ENCODE measurements at places on chromosomes 5 and 9.

DNA sequence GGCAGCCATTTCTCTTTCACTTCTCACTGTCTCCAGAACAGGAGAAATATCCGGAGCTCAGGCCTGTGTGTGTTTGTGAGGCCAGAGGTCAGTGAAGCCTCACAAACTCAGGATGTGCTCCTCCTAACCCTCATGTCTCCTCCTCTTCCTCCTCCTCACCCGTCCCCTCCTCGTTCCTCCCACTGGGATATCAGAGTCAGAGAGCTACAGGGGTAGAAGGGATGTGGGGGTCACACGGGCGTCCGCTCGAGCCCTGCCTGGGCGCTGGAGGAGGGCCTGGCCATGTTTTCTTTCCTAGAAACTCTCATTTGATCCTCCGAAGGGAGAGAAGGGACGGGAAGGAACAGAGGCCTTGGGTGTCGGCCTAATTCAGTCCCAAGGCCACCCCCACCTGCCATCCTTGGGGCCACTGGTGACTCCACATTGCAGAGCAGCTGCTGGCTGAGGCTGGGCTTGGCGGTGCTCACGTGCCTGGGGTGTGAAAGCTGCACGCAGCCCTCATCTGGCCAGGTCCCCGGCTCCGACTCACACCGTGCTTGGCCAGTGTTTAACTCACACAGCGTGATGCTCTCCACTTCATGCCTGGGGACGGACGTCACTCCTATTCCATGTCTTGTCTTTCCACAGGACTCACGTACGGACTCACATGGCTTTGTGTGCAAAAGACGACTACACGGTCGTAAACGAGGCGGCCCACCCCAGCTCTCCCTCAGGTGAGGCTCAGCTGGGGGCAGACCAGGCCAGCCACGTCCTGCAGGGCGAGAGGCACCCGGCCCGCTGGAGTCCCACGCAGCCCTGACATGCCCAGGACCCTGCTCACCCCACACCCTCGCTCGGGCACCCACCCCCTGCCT, 22.6 kb upstream of the SLC6A19 start:
- DNase-seq, result no peak

DNA sequence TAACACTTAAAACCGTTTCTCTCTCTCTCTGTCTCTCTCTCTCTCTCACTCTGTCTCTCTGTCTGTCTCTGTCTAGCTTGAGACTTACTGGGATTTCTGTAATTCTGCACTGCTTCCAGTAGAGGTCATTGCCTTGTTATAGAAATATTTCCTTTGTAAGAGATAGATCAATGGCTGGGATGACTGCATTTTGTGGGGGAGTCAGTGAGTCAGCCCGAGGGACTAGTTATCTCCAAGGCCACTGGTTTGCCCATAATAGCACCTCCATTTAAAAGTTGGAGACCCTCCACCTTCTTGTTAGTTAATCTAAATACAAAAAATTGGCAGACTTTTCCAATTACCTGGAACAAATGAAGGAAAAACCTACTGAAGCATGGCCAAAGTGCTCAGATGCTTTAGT, 547.2 kb downstream of the LRRC70 start:
- DNase-seq, result no peak

DNA sequence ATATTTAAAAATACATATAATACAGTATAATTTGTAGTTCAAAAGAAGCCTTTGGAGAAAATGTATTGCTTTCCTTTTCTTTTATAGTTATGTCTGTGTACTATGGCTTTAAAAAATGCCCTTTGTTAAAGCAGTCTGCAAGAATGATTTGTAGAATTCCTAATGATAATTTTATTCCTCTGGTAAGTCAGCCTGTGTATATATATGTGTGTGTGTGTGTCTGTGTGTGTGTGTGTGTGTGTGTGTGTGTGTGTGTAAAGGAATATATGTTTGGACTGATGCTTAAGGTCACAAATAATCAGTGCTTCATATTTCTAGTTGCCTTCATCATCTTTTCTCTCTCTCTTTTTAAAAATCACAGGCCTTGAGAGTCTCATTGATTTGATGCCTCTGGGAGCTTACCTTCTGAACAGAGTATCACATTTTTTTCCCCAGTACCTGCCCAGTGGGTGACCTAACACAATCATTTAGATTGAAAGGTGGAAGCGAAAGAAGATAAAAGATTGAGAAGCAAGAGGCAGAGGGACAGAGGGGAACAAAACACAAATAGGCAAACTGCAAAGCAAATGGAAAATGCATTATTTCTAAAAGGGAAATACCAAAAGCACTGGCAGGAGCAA, 709.2 kb upstream of the DMAC1 start:
- DNase-seq, result no peak

- no peak for DNase-seq
These were observed 167.6 kb upstream of the OTULINL start for GRCh38 chr5:14414007-14414406.

DNA sequence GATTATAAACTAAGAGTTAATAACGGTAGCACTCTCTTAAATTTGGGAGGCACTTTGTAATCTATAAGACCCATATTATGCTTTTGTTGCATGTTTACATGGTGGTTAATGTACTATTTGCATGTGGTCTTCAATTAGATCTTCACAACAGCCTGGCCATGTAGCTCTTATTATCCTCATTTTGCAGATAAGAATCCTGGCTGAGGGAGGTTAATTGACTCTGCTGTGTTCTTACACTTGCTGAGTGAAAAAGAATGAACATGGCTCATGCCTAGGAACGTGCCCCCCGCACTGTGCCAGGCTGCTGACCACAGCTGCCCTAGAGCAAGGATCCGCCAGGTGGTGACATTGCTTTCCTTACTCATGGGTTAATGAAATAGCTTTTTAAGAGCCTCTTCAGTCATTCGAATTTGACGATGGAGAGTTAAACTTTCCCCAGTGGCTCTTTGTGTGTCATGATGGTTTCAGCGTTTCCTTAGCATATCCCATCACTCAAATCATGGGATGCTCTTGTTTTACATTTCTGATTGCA, 97.9 kb downstream of the CDH6 start:
- no peak for DNase-seq

DNA sequence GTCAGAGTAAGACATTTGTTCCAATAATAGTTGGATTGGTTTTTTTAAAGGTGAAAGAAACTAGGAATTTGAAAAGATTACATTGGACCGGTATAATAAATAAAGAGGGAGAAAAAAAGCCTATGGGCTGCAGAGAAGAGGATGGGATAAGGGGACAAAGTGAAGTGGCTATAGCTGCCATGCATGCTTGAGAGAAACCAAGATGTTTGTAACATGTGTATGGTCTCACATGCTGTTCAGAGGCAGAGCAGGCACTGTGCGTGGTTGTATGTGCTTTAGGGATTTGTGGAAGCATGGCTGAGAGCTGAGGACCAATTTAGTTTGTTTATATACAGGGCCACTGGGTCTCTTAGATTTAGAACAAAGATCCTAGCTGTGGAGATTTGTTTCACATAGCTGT, 32.7 kb downstream of the LNPEP start:
- DNase-seq, result no peak

- DNase-seq, result no peak
These were observed 322.3 kb downstream of the ASTN2 start for GRCh38 chr9:117092582-117092981.

- DNase-seq, result no peak
These were observed 21.9 kb downstream of the SAR1B start for GRCh38 chr5:134610725-134611124.

DNA sequence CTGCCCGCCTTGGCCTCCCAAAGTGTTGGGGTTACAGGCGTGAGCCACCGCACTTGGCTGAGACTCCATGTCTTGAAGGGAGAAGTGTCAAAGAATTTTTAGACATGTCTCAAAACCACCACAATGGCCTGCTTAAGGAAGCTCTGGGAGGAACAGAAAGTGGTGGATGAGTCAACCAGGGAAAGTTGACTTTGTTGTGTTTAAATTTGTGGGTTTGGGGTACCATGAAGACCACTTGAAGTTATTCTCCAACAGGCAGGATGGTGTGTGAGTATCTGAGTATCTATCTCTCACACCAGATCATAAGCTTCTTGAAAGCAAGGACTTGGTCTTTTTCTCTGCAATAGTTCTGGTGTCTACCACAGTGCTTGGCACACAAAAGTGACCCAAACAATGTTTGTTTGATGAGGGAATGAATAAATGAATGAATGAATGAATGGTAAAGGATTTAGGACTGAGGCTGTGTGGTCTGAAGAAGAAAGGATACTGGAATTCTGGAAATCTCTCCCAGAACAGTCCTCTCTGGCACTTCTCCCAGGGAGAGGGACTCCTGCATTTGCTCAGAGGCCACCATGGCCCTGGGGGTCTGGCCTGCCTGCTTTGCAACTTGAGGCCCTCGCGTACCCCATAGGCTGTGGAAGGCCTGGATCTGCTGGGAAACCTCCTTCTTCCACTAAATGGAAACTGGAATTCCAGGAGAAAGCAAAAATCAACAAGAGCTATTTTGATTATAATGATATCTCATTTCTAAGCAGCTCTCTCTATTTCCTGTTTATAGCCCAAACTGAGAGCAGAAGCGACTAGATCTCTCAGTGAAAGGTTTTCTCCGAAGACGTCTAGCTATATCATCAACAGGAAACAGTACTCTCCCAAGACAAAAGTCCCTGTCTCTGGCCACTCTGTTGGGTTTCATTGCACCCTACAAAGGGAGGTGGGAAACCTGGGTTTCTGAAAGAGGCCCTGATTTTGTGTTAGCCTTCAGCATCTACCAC, 187.9 kb downstream of the PALM2AKAP2 start:
- DNase-seq, result no peak

GRCh38 chr5:177983763-177984583, 12.1 kb downstream of the PROP1 start:
- DNase-seq, result no peak

- no peak for DNase-seq
These were observed 31.8 kb downstream of the PRELID2 start for GRCh38 chr5:145803112-145804004.

GRCh38 chr9:136486823-136487620, 4.2 kb upstream of the SEC16A start:
- no peak for DNase-seq

DNA sequence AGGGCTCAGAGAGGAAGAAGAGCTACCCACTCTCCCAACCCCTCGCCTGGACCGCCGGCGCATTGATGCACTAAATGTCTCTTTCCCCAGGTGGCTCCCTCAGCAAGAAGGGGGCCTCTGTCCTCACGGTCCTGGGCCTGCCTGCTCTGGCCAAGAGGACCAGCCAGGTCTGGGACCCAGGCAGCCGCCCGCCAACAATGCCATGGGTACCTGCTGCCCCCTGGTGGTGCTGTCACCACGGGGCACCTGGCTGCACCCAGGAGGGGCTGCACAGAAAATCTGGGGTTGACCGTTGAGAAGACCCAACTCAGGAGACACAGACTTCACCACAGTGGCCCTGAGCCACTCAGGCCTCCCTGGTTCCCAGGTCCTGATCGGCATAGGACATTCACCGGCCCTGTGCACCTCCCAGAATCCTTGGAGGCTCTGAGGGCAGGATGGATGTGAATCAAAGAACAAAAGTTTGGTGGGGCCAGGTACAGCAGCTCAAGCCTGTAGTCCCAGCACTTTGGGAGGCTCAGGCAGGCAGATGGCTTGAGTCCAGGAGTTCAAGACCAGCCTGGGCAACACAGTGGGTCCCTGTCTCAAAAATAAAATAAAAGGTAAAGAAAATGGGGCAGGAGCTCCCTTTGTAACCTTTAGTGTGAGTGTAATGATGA, 2.4 kb upstream of the VAV2 start:
- DNase-seq, result peak; percentile 36

- no peak for DNase-seq
These were observed 379.3 kb downstream of the KDM4C start for GRCh38 chr9:7137040-7137439.

GRCh38 chr9:113580041-113580953, 116.8 kb downstream of the RGS3 start:
- peak; percentile 57 for DNase-seq

- no peak for DNase-seq
These were observed 23.4 kb downstream of the SPAAR start for GRCh38 chr9:35932735-35933134.

DNA sequence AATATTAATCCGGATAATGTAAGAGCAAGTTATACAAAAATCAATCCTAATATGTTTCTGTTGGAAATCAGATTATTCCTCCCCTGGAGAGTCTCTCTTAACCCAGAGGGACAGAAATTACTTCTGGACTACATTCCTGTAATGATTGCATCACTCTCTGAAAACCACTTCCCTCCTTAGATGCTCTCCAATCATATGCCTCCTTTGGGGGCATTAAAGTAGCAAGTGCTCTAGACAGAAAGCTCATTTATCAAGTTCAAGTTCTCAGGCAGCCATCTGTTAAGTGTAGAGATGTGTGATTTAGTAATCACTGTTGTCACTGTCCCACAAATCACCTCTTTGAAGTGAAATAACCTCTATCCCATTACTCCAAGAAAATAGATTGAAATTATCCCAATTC, 247.1 kb downstream of the SLCO4C1 start:
- no peak for DNase-seq

GRCh38 chr9:128051932-128052709, 15.0 kb downstream of the NAIF1 start:
- DNase-seq, result no peak

DNA sequence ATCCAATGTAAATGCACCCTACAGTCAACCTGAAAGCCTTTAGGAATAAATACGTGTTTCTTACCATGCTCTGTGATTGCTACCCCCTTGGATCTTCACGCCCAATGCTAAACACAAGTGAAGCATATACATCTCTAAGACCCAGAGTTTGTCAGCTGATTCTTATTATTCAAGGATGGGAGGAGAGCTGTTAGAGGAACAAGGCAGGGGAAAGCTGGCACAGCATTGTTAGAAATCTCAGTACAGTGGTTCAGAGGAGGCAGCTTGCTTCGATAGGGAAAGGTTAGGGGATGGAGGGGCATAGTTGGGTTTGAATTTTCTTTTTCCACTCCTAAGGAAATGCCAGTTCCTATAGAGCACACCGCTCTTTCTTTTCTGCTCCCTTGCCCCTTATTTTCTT, 16.7 kb upstream of the TAF11L2 start:
- no peak for DNase-seq

GRCh38 chr5:78855026-78855425, 130.1 kb downstream of the ARSB start:
- no peak for DNase-seq

GRCh38 chr9:25302601-25303000, 375.6 kb downstream of the TUSC1 start:
- DNase-seq, result no peak

- no peak for DNase-seq
These were observed 71.5 kb upstream of the MTAP start for GRCh38 chr9:21730899-21731298.

GRCh38 chr5:175464074-175464941, 14.1 kb upstream of the SFXN1 start:
- DNase-seq, result peak; percentile 48

- no peak for DNase-seq
These were observed 193.7 kb downstream of the TLE4 start for GRCh38 chr9:79765466-79765865.

Measured in NCI-H1092 (cell line).